Activated CD4-positive, CD25-positive, alpha-beta regulatory T cell treated with anti-CD3 and anti-CD28 coated beads, Interleukin-2, amount 50 U/mL, for 72 hours (primary cell): ENCODE measurements at places on chromosomes 13 and 19.
A peak's percentile ranks its signal among the peaks of the same experiment; 100 is the strongest.

- DNase-seq = no peak
Measured at GRCh38 chr13:52010890-52011631, at the start of gene ATP7B. ATP7B (minus strand) TSS chr13:52011450; CDS start chr13:52011337, 113 bp downstream.

DNA sequence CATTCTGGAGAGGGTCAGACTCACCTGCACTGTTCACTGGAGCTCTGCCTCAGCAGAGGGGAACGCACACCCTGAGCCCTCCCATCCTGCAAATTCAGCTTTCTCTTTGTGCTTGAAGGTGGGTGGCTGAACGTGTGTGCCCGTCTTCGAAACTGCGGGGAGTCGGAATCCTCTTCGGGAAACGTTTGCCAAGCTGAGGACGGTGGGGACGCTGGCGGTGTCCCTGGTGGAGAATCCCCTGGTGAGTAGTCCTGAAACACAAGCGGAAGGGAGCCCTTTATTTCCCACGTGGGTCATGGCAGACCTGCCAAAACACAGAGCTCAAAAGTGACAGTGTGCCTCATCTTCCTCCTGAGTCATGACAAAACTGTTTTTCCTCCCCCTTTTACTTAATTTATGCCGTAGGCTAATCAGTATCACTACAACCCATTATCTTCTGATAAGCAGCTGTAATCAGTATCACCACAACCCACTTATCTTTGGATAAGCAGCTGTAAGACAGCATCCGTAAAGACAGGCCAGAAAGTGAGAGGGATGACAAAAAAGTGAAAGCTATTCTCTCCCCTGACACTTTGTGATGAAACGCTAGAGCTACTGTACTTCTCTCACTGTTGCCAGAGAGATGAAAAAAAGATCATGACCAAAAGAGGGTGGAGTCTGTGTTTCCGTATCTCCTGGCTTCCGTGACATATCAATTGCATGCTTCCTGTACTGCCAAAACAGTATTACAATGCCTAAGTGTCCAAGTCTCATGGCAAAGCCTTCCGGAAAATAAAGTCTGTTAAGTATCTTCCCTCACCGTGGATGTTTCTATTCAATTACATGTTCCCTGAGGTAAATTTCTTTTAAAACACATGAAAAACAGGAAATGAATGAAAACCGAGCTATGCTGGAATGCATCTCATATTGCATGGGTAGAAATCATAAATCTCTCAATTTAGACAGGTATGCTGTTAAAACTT is 155.5 kb downstream of the TBC1D4 start:
- DNase-seq = peak; percentile 60

GRCh38 chr19:58385891-58386575 is 1.0 kb upstream of the RPS5 start:
- no peak for DNase-seq

GRCh38 chr13:69571606-69572323 is 535.9 kb upstream of the ATXN8OS start:
- no peak for DNase-seq

DNA sequence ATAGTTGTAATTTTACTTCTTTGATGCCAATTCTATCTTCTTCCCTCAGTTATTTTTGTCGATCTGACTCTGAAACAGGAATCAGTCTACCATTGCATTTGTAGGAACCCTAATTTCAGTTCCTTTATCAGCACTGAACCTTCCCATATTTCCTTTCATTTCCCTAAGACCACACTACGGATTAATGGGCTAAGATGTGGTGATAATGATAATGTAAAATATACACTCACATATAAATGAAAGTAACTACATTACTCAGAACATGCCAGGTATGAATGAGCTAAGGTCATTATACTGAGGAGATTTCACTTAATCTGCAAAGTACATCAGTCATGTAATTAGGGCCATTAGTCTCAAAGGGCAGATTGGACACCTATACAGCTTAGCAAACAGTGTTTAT is 60.2 kb upstream of the RFC3 start:
- no peak for DNase-seq

- DNase-seq = no peak
Measured at GRCh38 chr19:35860818-35861639, 4.3 kb downstream of the KIRREL2 start.

GRCh38 chr19:51272183-51272810 is 21.4 kb downstream of the SIGLECL1 start:
- DNase-seq = no peak

DNA sequence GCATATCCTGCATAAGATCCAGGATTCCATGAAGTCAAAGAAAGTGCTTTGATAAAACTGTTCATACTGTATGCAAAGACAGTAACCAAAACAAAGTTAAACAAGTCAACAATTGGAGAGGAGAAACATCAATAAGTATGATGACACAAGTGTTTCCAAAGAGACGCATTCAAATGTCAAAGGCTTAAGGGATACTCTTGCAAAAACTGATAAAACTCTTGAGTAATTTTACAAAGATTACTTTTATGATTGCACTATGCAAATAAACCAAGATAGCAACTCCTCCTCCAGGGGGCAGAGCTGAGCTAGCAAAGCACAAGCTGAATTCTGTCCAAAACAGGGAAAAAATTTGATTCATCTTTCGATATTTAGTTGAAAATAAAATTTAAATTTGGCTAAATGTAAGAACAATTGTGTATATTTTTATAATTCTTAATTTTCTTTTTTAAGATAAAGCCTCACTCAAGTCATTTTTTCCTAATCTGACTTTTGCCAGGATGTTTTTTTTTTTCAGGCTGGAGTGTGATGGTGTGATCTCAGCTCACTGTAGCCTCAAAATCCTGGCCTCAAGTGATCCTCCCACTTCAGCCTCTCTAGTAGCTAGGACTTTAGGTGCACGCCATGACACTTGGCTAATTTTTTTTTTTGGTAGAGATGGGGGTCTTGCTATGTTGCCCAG is 84.0 kb downstream of the MZT1 start:
- DNase-seq = peak; percentile 44

GRCh38 chr19:1037621-1038064 is 2.3 kb upstream of the ABCA7 start:
- no peak for DNase-seq

DNA sequence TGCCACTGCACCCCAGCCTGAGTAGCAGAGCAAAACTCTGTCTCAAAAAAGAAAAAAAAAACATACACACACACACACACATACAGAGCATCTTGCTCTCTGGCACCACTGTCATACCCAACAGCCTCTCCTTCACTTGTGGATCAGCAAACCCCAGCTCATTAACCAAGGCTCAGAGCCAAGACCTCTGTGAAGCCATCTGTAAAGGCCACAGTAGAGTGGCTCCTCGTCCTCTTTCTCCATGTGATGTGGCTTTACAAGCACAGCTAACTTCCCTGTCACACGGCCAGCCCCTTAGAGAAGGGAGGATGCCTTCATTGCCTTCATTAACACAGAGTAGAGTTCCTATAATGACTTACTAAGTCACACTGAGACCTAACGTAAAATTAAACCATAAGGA is 62.7 kb upstream of the LSM14A start:
- no peak for DNase-seq

- no peak for DNase-seq
Measured at GRCh38 chr19:49214701-49215100, 57.1 kb downstream of the TRPM4 start.

DNA sequence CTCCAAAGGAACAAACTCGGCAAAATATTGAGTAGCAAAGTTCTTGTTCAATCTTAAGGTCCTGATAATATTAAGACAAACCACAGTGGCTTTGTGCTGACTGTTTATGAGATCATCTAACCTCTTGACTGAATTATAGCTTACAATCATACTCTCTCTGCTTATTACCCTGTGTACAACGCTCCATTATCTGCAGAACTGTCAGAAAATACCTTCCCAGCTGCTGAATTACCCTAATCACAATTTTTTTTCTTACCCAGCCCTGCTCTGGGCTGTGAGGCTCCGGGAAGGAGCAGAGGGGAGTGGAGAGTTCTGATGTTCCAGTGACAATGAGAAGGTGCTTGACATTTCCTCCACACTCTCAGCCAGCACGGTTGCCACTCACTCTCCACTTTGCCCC is 64.8 kb downstream of the DCT start:
- DNase-seq = no peak

DNA sequence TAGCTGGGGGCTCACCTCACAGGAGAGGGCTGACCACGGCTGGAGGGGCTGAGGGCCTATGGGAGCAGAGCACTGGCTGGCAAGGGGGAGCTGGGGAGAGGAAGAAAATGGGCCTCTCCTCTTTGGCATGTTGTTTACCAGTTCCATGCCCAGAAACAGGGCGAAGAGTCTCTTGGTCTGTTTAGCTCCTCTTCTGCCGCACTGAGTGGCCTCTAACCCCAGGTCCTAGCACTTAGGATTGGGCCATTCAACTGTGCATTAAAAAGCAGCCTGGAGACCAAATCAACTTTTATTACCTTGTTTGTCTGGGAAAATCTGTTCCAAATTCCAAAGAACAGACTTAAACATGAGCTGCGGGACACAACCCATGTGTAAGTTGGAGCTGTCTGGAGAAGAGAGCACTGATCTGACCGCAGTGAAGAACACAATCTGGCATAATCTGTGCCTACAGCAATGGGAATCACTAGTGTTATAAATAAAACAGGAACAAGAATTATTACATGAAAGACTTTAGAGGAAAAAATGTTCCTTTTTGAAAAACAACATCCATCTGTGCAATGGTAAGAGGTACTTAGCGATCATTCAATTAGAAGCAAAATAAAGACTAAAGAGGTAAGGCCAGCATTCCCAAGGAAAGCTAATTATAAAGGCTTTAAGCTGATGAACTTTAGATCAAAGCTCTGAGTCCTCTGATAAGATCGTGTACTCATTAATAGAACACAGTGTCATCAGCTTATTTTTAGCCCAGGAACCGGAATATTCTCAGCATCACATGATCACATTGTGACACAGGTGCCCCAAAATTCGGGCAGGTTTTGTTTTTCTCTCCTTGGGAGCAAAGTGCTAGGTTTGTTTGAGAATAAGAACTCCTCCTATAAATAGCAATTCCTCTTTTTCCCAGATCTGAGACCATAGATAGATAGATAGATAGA is 243.2 kb downstream of the COL4A1 start:
- DNase-seq = no peak

DNA sequence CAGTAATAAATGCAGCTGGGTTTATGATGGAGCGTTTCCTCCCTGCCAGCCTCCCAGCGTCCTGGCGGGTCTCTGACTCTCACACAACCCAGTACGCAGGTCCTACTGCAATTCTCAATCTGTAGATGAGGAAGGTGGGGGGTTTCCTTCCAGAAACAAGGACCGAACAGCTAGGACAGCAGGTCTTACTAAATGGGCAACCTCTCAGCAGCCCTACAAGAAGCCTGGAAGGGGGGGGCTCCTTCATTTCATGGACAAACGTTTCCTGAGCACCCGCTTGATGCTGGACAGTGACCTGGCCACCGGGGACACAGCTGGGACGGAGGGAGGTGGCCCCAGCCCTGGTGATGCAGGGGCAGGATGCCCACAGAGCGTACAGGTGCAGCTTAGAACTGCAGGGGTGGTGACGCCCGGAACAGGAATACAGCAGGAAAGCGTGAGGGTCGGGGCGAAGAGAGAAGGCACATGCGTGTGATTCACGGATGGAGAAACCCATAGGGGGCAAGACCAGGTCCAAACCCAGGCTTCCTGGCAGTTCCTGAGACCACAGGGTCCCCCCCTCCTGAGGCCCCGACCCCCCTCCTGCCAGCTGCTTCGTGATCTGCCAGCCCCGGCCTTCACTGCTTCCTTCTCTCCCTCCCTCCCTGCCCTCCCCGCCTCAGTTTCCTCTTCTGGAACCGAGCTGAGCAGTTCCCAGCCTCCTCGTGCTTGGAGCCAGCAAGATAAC is 732 bp upstream of the C2CD4C start:
- peak; percentile 31 for DNase-seq

GRCh38 chr19:35061583-35062373 is 20.3 kb downstream of the HPN start:
- no peak for DNase-seq

GRCh38 chr13:88945793-88946192 is 1274.6 kb downstream of the SLITRK5 start:
- DNase-seq = no peak

- DNase-seq = no peak
Measured at GRCh38 chr19:28542394-28543243, 670.3 kb downstream of the UQCRFS1 start.

DNA sequence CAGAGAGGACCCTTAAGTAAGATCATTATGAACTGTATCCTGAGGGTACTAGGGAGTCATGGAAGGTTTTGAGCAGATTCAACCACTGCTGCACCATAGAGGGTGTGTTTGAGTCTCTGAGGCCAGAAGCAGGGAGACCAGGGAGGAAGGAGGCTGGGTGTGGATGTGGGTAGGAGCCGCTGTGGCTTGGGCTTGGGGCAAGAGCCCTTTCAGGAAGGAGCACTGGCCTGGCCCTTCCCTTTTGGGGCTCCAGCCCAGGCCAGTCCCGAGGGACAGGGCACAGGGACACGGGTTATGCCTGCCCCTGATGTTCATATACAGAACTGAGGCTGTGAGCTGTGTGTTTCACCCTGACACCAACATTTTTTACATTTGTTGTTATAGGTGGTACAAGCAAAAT is 7.2 kb downstream of the CIC start:
- DNase-seq = no peak

- DNase-seq = no peak
Measured at GRCh38 chr19:18879579-18880373, 16.2 kb downstream of the CERS1 start.

DNA sequence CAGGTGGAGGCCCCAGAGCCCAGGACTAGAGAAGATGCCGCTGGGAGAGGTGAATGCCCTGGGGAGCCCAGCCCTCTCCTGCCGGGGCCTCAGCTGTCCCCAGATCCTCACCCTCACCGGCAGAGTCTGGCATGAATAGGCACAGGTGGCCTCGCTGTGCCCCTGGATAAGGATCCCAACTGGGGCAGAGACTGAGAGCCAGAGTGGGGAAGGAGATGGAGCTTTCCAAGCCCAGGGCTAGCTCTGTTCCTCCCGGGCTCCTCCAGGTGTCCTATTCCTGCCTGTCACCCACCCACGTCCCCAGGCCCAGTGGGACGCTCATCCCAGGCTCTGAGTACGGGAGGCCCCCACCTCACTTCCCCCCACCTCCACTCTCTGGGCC is 16.5 kb downstream of the PRR36 start:
- no peak for DNase-seq

DNA sequence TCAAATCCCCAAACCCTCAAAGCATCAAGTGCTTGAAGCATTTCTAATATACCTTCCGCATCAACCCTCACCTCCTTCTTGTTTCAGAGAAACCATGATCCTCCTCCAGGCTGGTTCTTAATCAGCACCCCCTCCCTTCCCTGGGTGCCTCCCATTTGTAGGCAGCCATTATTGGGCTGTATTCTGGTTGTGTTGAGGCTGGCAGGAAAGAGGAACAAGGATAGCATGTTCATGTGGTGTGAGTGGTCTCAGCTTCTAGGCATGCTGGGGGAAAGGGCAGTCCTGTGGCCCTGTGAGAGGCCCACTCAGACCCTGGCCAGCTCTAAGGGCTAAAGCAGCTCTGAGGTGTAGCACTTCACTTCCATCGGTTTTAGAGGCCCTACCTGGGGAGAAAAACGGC is 18.9 kb upstream of the TRIM13 start:
- no peak for DNase-seq

GRCh38 chr19:48739404-48740163 is 826 bp downstream of the RASIP1 start:
- no peak for DNase-seq
